ENCODE measurements at places on chromosomes 13 and 19.

DNA sequence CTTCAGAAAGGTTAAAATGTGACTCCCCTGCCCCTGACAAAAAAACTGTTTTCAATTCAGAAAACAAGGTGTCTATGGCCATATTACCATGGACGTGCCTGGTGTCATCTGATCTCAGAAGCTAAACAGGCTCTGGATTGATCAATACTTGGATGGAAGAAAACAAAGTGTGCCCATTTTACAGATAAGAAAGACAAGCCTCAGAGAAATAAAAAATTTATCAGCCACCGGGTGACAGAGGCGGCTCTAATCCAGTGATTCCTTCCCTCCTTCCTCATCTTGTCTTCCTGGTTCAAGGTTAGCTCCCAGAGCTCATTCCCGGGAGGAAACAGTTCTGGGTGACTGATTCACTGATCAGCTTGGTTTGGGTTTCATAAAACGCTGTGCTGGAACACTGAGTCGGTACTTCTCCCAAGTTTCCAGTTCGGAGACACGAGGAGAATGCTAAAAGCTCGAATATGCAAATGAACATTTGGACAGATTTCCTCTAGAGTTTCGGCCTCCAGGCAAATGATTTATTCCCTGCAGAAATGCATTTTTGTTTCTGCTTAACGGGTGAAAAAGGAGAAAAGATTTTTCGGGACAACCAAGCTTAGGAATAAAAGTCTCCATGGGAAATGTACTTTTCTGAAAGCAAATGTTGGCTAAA, 211.2 kb downstream of the UQCRFS1 start:
- no peak for DNase-seq

GRCh38 chr19:38759590-38760003, 13.7 kb downstream of the LGALS7 start:
- DNase-seq, result no peak

- no peak for DNase-seq
Observed at GRCh38 chr13:31904941-31905824, 126.4 kb upstream of the FRY start.

- no peak for DNase-seq
Observed at GRCh38 chr19:46737298-46737654, 8.6 kb upstream of the FKRP start.

- no peak for DNase-seq
Observed at GRCh38 chr13:23725922-23726321, 155.7 kb downstream of the TNFRSF19 start.

DNA sequence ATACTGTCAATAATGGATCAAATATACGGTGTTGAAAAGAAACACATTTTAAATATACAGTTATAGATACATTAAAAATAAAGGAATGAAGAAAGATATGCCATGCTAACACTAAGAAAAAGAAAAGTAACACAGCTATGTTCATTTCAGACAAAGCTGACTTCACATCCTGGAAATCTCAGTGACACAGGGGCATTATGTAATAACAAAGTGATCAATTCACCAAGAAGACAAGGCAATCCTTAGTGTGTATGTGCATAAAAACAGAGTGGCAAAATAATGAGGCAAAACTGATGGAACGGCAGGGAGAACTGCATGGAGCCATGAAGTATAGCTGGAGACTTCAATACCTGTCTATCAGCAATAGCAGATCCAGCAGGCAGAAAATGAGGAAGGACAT, 13.1 kb downstream of the ZNF14 start:
- DNase-seq, result no peak

DNA sequence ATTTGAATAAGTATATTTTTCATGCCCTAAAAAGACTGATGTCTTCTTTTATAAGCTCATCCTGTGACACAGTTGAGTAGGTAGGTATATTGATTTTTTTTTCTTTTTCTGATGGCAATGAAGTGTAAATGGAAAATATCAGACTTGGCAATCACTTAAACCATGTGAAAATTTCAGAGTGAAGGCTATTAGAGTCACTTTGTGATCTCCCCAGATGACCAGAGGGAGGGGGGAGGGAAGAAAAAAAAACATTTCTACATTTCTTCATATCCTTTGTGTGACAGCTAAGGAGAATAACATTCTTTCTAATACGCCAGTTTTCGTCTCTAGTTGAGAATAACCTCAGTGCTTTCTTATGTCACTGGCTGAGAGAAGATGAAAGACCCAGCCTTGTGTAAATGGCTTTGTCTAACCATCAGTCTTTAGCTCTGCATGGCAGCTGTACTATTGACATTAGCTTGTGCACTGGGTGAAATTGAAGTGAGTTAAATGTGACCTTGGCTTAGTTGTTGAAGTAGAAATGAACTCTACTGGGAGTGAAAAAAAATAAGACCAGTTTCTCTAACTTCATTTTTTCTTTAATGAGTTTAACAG, 332.1 kb upstream of the DACH1 start:
- DNase-seq, result no peak
